ENCODE measurements at places on chromosomes 4 and X.

DNA sequence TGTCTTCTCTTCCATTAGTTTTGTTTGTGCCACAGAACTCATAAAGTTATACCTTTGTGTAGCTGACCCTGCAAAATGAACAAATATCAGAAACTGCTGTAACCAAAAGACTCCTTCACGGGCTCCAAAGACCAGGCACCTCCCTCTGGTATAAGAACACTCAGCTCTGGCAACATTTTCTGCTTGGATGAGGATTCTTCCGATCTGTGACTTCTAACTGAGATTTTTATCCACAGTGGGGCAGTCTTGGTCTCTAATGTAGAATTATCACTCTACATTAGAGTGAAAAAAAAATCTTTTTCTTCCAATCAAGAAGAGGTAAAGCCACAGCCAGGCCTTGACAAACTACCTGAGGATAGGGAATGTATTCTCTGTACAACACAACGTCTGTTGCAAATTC lies 38.5 kb upstream of the PRSS48 start:
- DNase-seq, result no peak

DNA sequence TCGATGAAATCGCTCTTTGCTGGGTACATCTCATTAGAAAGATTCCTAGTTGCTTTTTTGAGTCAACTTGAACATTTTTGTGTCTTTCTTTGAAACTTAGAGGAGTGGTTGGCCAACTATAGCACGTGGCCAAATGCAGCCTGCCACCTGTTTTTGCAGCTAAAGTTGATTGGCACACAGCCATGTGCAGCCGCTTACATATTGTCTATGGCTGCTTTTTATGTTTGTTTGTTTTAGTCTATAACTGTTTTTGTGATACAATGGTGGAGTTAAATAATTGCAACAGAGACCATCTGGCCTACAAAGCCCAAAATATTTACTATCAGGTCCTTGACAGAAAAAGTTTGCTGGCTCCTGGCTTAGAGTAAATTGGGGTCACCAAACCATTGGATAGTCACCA lies 86.3 kb downstream of the CLCN4 start:
- DNase-seq, result no peak

GRCh38 chrX:138710866-138711341 lies 613 bp downstream of the FGF13 start:
- DNase-seq, result no peak

GRCh38 chr4:26255989-26256388 lies 64.8 kb upstream of the RBPJ start:
- DNase-seq, result no peak

GRCh38 chr4:38034986-38035882 lies 75.0 kb downstream of the PTTG2 start:
- no peak for DNase-seq

GRCh38 chr4:2924765-2925301 lies 38.4 kb downstream of the NOP14 start:
- no peak for DNase-seq

DNA sequence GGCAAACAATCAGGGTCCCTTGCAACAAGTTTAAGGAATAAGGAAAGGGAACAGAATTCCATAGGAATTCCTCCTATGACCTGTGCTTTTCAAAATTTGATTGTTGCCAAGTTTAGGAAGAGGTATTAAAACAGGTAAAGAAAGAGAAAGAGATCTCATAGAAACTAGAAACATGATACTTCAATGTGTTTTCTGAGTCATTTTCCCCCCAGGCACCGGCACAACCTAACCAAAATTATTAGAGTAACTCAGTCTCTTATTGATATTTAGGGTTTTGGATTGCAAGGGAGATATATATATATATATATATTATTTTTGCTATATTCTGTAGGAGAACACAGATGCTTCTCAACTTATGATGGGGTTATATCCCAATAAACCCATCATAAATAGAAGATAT lies 278.0 kb upstream of the DKK2 start:
- no peak for DNase-seq

Measured in activated CD4-positive, alpha-beta T cell treated with anti-CD3 and anti-CD28 coated beads for 1 hour (primary cell).